Stimulated activated naive CD8-positive, alpha-beta T cell treated with anti-CD3 and anti-CD28 coated beads, Interleukin-15, Interleukin-2, amounts not matched to agents 100 U/mL and 50 U/mL, for 24 hours (primary cell): ENCODE measurements at places on chromosomes 2 and 18.
A peak's percentile ranks its signal among the peaks of the same experiment; 100 is the strongest.

- DNase-seq = no peak
Observed at GRCh38 chr2:217445723-217446122, 557.1 kb downstream of the TNS1 start.

GRCh38 chr18:35581898-35582641 lies 530 bp downstream of the GALNT1 start:
- peak; percentile 36 for DNase-seq

DNA sequence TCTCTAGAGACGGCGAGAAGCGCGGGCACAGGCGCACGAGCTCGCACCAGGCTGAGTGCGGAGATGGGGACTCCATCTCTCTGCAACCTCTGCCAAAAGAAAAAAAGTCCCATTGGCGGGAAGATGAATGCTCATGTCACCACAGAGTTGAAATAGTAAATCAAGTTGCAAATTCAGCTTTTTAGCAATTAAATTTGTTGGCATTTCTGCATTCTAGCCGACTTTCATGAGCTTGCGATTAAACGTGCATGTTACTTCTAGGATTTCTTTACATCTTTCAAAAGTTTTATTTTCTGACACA lies 588 bp downstream of the CHAC2 start:
- no peak for DNase-seq

GRCh38 chr2:24047703-24048033 lies 477 bp upstream of the WDCP start:
- DNase-seq = no peak

GRCh38 chr18:41347057-41347456 lies 608.0 kb upstream of the PIK3C3 start:
- no peak for DNase-seq

GRCh38 chr2:68124321-68124720 lies 33.4 kb upstream of the PNO1 start:
- DNase-seq = no peak

- peak; percentile 58 for DNase-seq
Observed at GRCh38 chr2:162301151-162301804, 17.2 kb downstream of the IFIH1 start.

DNA sequence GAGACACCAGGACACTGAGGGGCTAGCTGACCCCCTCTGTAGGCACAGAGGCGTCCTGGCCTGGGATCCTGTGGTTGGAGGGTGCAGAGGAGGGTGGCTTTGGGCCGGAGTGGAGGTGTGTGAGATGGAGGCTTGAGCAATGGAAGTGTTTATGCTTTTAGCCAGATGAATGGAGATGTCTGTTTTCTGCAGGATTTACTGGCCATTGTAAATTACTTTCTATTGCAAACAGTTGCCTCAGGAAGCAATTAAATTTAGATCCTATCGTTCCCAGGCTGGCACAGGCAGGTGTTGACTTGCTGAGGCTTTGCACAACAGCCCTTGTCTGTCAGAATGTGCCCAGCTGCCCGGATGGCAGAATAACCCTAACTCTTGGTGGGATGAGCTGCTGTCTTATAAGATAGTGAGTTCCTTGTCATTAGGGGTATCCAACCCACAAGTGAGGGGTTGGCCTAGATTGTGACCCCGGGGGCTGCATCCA lies 1.8 kb upstream of the ARID5A start:
- DNase-seq = no peak

- no peak for DNase-seq
Observed at GRCh38 chr2:159505196-159505595, 111.2 kb downstream of the BAZ2B start.

GRCh38 chr2:175035806-175036205 lies 30.6 kb upstream of the CHN1 start:
- DNase-seq = no peak

GRCh38 chr2:26144031-26144430 lies 28.9 kb upstream of the GAREM2 start:
- no peak for DNase-seq

DNA sequence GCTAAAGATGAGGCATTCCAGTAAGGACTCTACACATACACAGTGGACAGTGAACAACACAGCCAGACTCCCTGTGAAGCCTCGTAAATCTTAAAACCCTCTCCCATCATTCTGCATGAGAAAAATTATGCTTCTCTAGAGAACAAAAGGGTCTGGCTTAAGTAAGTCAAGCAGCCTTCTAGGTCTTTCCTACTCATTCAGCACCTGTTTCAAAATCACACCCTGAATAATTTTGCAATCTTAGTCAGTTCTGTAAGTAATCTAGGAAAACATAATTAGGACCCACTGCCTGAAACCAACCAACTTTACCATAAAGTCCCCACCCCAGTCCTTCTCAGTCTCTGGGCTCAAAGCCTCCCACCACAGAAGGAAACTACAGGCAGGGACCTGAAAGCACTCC lies 19.7 kb downstream of the IAH1 start:
- DNase-seq = no peak

- no peak for DNase-seq
Observed at GRCh38 chr18:45218436-45218835, 396.8 kb upstream of the SLC14A2 start.

DNA sequence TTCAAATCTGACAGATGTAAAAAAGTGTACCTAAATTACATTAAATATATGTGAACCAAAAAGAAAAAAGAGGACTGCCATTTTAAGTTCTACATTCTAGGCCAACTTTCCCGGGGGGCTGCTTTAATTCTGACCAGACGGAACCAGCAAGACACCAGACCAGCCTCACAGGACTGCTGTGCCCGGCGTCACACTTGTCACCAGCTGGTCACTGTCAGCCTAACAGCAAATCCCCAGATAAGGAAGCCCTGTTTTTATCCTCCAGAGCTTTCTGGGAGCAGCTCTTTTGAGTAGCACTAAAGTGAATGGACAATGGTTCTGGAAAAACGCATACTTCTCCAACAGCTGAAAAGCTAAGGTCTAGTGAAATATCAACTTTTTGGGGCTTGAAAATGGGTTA lies 35.6 kb downstream of the CYB5A start:
- DNase-seq = no peak

DNA sequence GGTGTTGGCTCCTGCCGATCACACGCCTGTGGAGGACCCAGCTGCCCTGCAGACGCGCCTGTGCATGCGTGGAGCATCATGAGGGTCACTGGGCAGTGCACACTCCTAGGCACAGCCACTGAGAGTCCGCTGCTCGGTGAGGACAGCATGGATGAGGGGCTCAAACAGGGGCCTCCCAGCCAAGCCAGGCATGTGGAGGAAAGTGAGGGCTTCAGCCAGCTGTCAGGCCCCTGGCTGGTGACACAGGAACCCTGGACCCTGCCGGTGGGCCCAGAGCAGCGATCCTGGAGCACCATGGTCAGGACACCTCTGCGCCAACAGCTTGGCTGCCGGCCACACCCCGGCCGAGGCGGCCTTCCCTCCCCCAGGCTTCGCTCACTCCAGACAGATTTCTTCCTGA lies 171.2 kb downstream of the RTP5 start:
- no peak for DNase-seq

DNA sequence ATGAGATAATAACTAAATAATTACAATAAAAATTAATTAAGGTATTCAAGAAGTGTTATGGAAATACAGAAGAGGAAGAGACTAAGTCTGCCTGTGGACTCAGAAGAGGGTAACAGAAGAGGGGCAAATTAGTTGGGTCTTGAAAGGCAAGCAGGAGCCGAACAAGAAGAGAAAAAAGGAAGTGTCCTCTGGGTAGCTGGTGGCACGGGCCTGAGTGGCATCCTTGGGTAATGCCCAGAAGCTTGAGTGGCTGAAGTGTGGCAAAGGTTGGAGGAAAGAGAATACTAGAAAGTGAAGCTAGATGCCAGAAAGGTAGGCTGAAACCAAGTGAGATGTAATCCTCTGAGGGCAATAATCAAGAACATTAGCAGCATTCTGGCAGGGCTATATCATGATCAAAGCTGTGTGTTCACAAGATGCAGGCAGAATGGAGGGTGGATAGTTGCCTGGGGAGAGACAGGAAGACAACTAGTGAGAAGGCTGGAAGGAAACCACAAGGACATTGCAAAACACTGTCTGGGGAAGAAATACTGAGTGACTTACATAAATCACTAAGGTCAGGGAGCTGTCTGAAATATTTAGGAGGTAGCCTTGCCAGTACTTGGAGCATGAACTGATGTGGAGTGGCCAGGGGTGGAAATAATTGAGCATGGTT lies 16.2 kb downstream of the DOCK10 start:
- no peak for DNase-seq

GRCh38 chr2:119950966-119951365 lies 61.9 kb upstream of the EPB41L5 start:
- DNase-seq = no peak

DNA sequence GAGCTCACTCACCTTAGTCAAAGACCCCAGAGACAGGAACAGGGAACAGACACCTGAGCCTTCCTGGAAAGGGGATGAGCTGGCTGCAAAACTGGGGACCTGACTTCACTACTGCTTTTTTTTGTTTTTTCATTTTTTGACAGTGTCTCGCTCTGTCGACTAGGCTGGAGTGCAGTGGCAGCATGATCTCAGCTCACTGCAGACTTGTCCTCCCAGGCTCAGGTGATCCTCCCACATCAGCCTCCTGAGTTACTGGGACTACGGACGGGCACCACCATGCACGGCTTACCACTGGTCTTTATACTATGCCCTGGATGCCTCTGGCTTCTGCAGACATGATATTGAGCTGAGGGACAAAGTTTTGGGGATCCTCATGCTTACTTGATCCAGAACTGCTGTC lies 184.1 kb downstream of the INSIG2 start:
- no peak for DNase-seq

DNA sequence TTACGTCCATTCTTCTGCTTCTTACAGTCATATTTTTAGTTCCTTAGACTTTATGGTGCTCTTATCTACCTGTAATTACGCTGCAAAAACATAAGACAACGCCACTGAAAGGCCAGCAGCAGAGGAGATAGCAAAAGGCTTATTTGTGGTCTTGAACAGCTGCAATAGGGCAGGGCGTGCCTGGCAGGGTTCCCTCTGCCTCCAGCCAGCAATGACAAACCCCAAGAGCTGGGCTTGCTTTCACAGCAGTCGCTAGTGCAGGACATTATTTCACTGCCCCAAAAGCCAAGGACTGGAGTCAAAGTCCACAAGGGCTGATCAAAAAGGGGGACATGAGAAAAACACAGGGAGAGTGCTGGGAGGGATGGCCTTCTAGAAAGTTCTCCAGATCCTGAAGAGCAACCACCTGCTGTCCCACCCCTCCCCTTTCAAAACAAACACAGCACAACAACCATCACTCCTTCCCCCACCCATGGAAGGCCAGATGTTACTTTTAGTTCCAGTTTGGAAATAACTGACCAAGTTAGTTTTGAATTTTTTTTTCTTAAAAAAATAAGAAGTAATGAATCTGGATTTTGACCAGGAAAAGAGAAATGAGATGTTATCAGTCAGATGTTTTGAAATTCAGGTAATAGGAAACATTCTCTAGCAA lies 127.8 kb downstream of the RBMS1 start:
- DNase-seq = no peak

GRCh38 chr18:55404136-55404830 lies 183.7 kb downstream of the TCF4 start:
- DNase-seq = no peak

DNA sequence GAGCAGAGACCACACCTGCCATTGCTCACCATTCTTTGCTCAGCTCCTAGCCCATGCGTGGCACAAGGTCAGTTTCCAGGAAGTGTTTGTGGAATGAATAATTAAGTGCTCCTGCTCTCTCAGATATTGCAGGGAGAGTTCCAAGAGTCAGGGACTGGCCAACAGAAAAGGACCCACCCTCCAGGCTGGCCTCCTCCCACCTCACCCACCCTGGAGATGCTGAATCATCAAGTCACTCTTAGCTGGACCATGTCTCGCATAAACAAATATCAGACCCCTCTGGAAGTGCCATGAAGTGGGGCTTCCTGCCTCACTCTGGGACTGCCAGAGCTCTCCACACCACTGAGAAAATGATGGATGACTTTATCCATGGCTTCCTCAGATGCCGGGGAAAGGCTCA lies 256.0 kb downstream of the TNS1 start:
- no peak for DNase-seq

- no peak for DNase-seq
Observed at GRCh38 chr18:23200756-23201155, 65.5 kb downstream of the CABLES1 start.

DNA sequence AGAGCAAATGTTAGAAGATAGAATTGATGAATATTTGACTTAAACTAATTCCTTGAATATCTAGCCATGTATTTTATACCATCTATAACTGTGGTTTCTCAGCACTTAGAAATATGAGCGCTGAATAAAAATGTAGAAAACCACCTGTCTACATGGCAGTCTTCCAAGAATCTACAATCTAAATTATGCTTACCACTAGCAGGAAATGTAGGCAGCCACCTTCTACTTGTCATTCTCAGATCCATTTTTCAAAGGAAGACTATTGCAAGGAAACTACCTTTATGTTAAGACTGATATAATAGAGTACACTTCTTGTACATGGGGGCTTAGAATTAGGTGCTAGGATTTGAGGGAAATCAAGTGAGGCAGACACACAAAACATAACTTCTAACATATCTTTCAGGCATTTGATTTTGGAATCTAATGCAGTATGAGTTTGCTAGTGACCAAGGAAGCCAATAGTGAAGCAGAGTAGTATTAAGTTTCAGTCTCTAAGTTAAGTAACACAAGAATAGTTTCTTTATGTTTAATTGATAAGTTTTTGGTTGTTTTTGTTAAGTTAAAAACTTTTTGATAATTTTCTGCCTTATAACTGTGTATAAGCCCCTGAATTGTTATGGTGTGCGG lies 175.9 kb upstream of the ITGA4 start:
- DNase-seq = no peak

GRCh38 chr2:242044313-242044590 lies 174.7 kb downstream of the RTP5 start:
- no peak for DNase-seq

DNA sequence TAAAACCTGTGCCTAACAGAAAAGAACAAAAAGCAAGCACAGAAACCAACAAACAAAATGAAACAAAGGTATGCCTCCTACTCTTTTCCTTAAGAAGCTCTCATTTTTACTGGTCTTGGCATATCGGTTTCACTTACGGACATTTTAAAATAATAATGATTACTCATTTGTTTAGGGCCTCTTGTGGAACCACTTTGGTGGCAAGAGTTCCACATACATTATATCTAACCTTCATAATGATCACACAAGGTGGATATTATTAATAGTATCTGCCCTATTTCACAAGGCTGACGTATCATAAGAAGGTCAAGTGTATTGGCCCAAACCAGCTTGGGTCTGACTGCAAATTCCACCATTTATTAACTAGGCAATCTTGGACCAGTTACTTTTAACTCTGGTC lies 304.7 kb downstream of the TCF4 start:
- DNase-seq = no peak

DNA sequence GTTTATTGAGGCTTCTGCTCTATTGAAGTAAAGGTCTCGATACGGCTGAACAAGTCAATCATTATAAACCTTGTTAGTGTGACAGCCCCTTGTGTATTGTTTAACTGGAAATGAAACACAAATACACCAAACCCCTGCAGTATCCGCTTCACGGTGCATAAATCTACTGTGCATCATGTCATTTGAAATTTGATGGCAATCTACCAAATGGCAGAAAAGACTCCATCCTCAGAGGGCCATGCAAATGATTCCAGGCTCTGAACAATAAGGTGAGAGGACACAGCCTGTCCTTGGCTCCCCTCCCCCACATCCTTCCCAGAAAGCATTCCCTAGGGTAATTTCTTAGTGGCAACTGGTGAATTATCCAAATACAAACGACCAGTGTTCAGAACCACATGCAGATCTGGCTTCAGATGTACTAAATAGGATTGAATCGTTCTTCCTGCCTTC lies 80.6 kb downstream of the ADCYAP1 start:
- no peak for DNase-seq
